Right ventricle myocardium superior (tissue), 1 donor: ENCODE measurements at places on chromosomes 6 and 20. TPM values are rescaled to one million over a fixed set of nuclear protein-coding genes. Genes with fewer than 3 reads are reported as not detected.

- DNase-seq, result peak; percentile 76
Measured at GRCh38 chr20:19889011-19889953, 127.9 kb upstream of the NAA20 start.

RSPO3 gene
- total RNA-seq, result 0.67 TPM

- no peak for DNase-seq
Measured at GRCh38 chr20:31516651-31517050, 2.4 kb downstream of the HM13 start.

RFX6 gene
- not detected for total RNA-seq

GRCh38 chr6:166388290-166389004, 5.7 kb upstream of the MPC1 start:
- DNase-seq, result no peak

- peak; percentile 88 for DNase-seq
Measured at GRCh38 chr20:63574156-63574828, at the start of gene HELZ2. Gene HELZ2, minus strand, starts transcription at chr20:63574239. Its CDS starts 1,854 bp downstream, at chr20:63572385.

GRCh38 chr20:8678098-8678776, 390.6 kb upstream of the PLCB4 start:
- DNase-seq, result no peak

DNA sequence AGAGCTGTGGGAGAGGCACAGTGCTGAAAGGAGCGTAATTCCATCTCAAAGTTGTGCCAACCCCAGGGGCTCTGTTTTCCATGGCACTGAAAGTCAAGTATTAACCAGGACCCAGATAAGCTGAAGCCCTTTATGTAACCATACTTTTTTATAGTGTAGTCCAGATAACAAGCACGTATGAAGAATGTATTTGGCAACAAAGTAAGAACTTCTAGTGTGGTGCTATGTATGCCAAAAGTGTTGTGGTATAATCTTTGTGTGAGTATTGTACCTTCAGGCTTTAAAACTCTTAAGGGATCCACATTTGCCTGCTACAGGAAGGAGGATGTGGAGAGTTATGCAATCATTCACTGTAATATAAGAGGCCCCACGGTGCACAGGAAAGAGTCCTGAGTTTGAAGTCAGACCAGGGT, 129.4 kb downstream of the IBTK start:
- no peak for DNase-seq

DNA sequence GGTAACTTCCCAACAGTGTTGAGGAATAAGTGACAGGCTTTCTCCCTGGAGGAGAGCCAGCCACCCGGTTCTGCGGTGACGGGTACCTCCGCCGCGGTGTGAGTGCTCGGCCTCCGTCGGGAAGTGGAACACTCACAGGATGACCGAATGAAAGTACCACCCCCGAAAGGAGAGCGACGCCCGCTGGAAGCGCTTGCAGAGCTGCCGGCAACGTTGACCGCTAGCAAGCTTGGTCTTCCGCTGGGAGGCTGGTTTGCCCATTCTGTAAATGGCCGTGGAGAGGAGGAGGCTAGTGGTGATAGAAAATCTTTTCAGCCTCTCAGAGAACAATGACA, 614 bp upstream of the TMEM242 start:
- DNase-seq, result peak; percentile 88

NHSL1 gene
- 44.2 TPM for total RNA-seq

DNA sequence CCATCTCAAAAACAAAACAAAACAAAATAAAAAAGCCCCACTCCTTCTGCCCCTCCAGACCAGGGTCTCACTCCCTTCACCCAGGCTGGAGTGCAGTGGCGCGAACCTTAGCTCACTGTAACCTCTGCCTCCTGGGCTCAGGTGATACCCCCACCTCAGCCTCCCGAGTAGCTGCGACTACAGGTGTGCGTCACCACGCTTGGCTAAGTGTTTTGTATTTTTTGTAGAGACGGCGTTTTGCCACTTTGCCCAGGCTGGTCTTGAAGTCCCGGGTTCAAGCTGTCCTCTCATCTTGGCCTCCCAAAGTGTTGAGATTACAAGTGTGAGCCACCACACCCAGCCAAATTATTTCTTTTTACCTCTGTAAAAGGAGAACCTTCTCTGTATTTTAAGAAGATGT, 110.1 kb downstream of the NCOA3 start:
- DNase-seq, result no peak

GRCh38 chr6:43927532-43928210, 157.7 kb downstream of the VEGFA start:
- DNase-seq, result no peak

CCN6 gene
- not detected for total RNA-seq

GRCh38 chr6:92690997-92691599, 728.3 kb downstream of the EPHA7 start:
- no peak for DNase-seq

GRCh38 chr20:23283096-23283850, 67.3 kb upstream of the NXT1 start:
- DNase-seq, result no peak

LINC00237 gene
- total RNA-seq, result not detected

DNA sequence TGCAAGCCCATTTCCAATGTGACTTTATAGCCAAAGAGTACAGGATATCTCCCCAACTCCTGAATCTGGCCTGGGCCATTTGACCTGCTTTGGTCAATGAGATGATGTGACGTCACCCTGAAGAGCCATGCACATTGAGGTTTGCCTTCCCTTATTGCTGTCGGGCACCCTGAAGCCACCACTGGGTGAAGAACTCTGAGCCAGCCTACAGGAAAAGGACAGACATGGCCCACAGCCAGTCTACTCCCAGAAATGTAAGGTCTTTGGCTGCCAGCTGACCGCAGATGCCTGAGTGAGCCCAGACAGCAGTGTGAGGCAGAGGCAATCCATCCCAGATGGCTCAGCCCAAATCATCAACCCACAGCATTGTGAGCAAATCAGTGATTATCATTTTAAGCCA, 3.7 kb upstream of the SYNDIG1 start:
- peak; percentile 61 for DNase-seq
